ENCODE measurements at places on chromosomes 16 and 17.

GRCh38 chr17:74361230-74362068 lies at the start of gene BTBD17:
TSS of gene BTBD17 (minus strand) at chr17:74361868. CDS start at chr17:74361819, 49 bp downstream.
- no peak for DNase-seq

DNA sequence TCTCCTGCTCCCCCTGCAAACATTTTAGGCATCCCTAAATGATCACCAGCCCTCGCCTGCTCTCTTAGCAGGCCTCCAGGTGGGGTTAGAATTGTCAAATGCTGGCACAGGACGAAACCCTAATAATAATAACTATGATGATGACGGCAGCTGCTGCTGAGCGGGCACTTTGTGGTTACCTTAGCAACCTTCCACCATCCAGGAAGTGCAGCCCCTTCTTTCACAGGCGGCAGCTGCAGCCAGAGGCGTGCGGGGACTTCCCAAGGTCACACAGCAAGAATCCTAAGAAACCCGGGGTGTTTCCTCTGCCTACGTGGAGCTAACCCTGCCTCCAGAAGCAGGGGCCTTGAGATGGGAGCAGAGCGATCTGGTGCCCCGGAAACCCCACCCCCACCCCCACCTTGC lies 22.4 kb upstream of the EIF1 start:
- DNase-seq = peak; percentile 43

GRCh38 chr17:68576137-68576536 lies 25.0 kb downstream of the FAM20A start:
- no peak for DNase-seq

DNA sequence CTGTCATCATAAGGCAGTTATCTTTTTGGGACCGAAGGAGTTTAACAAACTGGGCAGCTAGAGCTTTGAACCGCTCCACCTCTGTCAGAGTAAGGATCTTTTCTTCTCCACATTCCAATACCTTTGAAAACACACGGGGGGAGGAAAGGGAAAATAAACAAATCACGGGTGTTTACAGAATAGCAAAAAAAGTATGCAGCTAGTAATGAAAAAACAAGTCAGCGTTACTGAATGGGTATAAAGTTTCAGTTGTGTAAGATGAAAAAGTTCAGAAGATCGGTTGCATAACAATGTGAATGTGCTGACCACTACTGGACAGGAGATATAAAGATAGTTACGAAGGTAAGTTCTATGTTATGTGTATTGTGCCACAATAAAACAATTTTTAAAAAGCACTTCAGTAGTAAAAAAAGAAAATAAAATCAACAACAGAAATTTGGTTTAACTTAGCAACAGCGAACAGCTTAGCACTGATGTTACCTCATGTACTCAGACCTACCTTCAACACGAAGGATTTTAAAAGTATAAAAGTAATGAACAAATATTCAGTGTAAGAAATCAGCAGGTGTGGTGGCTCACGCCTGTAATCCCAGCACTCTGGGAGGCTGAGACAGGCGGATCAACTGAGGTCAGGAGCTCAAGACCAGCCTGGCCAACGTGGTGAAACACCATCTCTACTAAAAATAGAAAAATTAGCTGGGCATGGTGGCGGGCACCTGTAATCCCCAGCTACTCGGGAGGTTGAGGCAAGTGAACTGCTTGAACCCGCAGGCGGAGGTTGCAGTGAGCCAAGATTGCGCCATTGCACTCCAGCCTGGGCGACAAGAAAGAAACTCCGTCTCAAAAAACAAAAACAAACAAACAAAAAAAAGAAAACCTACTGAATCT lies 34.3 kb downstream of the MARF1 start:
- no peak for DNase-seq

DNA sequence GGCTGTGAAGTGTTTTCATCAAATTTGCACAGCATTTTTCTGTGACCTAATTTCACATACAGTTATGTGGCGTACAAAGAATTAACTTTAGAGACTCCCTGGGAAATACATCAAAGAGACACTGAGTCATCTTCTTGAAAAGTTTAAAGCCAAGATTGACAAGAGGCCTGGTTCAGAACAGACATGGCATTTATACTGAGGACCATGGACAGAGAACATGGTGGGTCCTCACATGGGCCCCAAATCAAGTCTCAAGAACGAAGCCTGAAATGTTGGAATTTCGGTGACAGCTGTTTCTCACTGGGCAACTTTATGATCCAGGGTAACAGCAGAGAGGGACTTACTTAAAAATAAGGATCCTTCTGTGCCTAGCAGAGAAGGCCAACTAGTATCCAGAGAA lies 311.5 kb upstream of the KCNJ16 start:
- no peak for DNase-seq

- DNase-seq = no peak
These were observed 212.8 kb downstream of the ZFHX3 start for GRCh38 chr16:72835086-72835485.

- DNase-seq = no peak
These were observed 1.5 kb downstream of the GRIN2A start for GRCh38 chr16:10180771-10181163.

- DNase-seq = no peak
These were observed 3.7 kb upstream of the PER1 start for GRCh38 chr17:8155996-8156245.

GRCh38 chr16:1261131-1261892 lies 5.4 kb downstream of the TPSD1 start:
- DNase-seq = no peak

- DNase-seq = no peak
These were observed 9.9 kb downstream of the CENPX start for GRCh38 chr17:82012640-82013295.

- DNase-seq = no peak
These were observed 710.1 kb downstream of the KCNJ2 start for GRCh38 chr17:70879401-70879800.

- no peak for DNase-seq
These were observed 9.4 kb downstream of the CMC2 start for GRCh38 chr16:80997139-80997798.

GRCh38 chr16:69338557-69339288 lies 641 bp downstream of the COG8 start:
- no peak for DNase-seq

DNA sequence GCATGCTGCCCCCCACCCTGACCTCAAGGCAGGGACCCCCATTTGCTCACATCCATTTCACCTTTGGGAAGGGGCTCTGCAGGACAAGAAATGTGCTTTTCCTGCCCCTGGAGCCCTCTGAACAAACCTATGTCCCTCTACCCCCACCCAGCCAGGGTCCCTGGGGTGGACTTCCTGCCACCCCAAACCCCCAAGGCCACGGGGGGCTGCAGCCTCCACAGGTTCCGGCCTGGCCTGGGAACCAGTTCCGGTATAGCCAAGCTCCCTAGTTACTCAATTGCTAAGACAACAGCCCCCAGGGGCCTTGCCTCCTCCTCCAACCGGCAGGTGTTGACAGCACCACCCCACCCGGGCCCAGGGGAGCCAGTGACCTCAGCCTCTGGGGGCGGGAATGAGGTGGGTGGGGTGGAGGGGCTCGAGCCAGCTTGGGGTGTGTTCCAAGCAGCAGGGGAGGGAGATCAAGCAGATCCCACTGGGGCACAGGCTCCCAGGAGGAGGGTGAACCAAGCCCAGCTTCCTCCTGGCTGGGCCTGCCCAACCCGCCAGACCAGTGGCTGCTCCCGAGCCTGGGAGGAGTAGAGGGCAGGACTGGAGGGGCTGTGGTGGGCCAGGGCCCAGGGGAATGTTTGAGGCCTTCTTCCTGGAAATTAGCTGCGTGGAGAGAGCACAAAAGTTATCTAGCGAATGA lies 6.6 kb downstream of the PNMT start:
- no peak for DNase-seq
